ENCODE measurements at places on chromosomes 7 and 10.

DNA sequence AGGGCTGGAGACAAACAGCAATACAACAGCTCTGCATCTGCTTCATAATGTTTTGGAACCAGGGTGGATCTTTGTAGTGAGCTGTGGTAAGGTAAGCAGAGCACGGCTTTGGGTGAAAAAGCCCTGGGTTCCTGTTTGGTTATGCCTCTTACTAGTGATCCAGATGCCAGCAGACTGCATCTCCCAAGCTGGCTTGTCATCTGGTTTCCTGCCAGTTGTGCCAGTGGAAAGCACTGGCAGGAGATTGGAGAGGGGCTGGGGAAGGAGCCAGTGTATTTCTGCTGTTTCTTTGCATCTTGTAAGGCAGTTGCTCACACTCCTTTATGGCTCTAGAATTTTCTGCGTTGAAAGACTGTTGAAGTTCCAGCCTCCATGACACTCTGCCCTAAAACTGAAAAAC lies 137.6 kb downstream of the TSPAN12 start:
- peak; percentile 21 for DNase-seq

DNA sequence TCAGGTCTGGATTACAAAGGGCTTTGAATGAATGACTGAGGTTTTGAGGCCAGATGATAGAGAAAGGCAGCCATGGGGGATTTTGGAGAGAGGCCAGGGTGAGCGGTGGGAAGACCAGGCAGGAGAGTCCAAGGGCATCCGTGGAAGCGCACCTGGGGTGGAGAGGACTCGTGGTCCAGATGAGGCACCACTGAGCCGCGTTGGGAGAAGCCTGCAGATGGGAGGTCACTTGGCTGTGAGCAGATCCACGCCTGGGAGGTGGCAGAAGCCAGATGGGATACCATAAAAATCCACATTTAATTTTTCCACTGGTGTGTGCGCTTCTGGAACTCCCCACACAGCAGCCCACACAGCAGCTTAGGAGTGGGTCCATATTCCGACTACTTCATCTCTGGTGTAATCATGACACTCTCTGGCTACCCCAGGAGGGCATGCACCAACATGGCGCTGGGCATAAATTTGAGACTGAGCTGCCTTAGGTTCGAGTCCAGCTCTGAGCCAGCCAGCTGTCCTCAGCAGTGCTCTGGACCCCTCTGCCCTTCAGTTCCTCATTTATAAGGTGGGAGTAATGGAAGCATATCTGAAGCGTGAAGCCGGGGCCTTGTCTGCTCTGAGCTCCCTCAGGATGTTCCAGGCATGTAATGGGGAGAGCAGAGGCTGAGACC lies 90.2 kb upstream of the FAM20C start:
- DNase-seq: no peak

GRCh38 chr7:29795696-29796580 lies 10.4 kb upstream of the WIPF3 start:
- DNase-seq: no peak

DNA sequence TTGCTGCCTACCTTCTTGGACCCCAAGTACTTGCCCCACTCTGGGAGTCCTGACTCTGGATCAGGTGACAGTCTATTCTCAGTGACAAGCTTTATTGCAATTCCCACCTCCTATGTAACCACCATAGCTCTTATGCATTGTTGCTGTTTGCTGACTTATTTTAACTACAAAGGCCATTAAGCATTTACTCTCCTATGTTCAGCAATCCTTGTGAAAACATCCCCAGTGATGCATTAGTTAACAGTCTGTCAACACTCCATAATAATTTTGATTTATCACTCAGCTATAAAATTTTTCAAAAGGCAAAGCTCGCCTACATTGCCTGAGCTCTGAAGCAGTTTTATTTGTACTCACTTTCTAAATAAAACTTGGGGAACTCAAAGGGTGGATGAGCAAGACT lies 871.8 kb upstream of the SORCS1 start:
- no peak for DNase-seq

- peak; percentile 28 for DNase-seq
These were observed 127.1 kb downstream of the KMT2E start for GRCh38 chr7:105141068-105141467.

DNA sequence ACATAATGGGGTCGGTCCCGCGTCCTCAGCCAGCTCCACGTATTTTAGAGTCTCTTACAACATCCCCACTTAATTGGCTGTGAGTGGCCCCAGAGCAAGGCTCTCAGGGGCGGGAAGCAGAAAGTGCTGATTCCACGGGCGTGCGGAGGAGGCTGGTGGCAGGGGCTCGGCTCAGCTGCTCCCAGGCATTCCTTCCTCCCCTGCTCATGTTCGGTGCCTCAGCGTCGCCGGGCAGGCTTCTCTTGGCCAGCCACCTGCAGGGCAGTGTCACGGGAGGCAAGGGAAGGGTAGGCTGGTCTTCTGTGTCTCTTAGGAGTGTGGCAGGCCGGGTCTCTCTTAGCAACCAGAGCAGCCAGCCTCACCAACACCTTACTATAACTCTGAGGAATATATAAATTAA lies 33.8 kb downstream of the IL15RA start:
- DNase-seq: no peak

DNA sequence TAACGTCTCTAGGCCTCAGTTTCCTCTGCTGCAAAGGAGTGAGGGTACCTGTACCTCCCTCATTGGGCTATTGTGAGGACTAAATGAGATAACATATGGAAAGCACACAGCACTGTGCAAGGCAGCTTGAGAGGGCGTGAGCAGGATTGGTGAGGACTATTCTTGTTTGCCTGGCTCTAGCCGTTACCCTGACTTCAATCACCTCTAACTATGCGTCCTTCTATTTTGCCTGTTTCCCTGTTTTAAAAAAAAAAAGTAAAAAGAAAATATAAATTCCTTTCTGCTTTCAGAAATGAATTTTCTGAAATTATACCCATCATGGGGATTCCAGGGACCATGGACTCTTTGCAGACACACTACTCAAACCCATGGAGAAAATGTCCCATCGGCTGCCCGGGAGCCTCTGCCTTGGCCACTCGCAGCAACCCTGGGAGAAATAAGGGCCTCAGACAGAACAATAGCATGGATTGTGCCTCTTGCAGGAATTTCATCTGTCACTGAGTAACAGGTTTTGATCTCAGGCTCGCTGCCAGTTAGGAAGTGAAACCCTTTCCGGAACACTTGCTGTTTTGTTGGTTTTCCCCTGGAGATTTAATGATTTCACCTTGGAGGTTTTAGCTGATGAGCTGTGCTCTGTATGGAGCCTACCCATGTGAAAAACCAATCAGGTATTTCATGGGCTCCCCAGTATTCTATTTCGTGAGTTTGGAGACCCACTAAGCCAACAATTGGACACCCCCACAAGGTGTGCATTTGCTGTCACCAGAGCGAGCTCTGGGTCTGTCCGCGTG lies 55.6 kb downstream of the STEAP1B start:
- DNase-seq: peak; percentile 4

DNA sequence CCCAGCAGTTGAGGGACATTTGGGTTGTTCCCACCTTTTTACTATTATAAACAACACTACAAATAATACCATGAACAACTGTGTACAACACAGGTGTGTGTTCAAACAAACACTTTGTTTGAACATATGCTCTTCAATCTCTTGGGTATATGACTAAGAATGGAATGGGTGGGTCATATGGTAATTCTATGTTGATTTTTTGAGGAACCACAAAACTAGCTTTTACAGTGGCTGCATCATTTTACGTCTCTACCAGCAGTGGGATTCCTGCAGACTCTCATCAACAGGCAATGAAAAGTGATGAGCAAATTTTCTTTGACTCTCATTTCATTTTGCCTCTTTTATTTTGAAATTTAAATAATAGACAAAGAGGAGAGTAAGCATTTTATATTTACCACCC lies 116.9 kb upstream of the KLF14 start:
- no peak for DNase-seq

GRCh38 chr10:89414146-89414878 lies at the start of gene IFIT5:
TSS of gene IFIT5 (plus strand) at chr10:89414568. CDS start at chr10:89414799, 231 bp downstream.
- peak; percentile 89 for DNase-seq

- DNase-seq: peak; percentile 35
These were observed 746 bp downstream of the ARL5B start for GRCh38 chr10:18659819-18660535.

GRCh38 chr10:20100171-20100570 lies 283.9 kb downstream of the PLXDC2 start:
- DNase-seq: no peak

GRCh38 chr7:42426163-42426562 lies 189.2 kb upstream of the GLI3 start:
- no peak for DNase-seq

DNA sequence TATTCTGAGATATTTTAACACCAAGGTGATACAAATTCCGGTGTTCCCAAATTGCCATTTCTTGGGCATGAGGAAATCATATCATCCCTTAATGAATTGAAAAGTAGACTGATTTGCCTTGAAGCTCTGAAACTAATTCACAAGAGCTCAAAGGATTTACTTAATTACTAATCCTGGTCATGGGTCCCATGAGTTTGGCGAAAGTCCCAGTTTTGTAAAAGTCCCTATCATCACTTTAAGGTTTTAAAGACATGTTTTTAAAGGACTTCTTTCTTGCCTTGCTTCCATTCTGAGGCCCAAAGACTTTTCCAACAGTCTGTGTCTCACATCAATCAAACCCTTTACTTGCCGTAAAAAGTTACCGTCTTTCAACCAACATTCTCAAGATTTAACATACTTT lies 377.9 kb downstream of the DNAJB9 start:
- no peak for DNase-seq
